ENCODE measurements at places on chromosomes 13 and 19.

- DNase-seq = no peak
Measured at GRCh38 chr13:59447031-59447430, 716.7 kb downstream of the DIAPH3 start.

- DNase-seq = no peak
Measured at GRCh38 chr19:12774588-12775555, at the start of gene HOOK2. Gene HOOK2 (minus strand): TSS chr19:12775552. CDS start chr19:12775449, 103 bp downstream.

DNA sequence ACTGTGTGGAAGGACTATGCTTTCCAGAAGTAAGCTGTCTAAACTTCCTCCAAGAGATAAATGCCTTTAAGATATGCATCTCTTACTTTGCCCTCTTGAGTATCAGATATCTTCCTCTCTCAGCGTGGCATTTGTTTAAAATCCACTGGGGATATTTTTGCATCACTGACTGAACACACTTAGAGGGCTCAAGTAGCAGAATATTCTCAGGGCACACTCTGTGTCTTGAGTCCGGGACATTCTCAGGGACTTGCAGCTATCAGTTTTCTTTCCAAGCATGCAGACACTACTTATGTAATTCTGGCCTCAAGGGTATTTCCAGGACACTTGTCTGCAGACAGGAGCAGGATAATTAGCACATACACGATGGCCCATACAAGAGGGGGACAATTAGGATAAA, 84.7 kb downstream of the ERCC5 start:
- no peak for DNase-seq

- DNase-seq = peak; percentile 5
Measured at GRCh38 chr19:17049711-17050280, 23.2 kb upstream of the CPAMD8 start.

GRCh38 chr13:66378894-66379293, 851.2 kb downstream of the PCDH9 start:
- DNase-seq = peak; percentile 15

DNA sequence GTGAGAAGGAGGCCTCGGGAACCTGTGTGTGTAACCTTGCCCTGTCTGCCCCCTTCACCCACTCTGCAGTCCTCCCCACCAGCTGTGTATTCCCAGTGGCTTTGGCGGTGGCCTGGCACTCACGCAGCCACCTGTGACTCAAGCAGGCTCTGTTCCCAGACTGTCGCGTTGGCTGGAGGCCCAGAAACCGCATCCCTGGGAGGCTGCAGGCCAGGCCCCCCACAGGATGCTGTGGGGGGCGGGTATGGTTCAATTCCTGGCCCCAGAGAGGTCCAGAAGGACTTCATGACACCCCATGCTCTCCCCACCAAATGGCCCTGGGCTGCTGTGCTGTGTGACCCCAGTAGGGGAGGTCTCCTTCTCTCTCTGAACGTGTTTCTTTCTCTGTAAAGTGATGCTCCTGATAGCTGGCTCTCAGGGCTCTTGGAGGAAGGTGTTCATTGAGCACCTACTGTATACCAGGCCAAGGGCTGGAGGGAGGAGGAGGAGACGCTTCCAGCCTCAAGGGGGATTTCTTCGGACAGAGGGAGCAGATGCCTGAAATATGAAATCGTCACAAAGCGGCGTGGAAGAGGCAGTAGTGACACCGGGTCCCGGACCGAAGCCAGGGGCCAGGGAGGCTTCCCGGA, 1.9 kb upstream of the LINGO3 start:
- DNase-seq = no peak

GRCh38 chr13:27250833-27251165, 559 bp upstream of the RPL21 start:
- no peak for DNase-seq

- DNase-seq = no peak
Measured at GRCh38 chr19:36894849-36895383, 21.2 kb downstream of the ZNF829 start.

DNA sequence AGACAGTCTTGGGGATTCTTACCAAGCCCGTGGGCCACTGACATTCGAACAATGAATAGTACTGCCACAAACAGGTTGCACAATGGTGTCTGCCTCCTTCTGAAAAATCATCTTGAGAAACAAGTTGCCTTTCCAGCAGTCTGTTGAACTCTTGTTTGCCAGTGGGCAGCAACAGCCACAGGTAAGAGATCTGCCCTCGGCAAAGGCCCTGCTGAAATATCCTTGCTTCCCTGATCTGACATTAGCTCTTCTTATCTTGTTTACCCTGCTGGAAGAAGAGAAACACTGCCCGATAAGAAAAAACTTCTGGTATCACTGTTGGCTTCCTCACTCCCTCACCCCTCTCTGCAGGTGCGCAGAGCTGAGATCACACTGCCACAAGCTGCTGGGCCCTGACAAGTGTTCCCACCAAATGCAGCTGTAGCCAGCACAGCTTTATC, 2.0 kb downstream of the DOCK9 start:
- no peak for DNase-seq

- DNase-seq = no peak
Measured at GRCh38 chr19:58361900-58362271, 665 bp downstream of the ZNF497 start.

DNA sequence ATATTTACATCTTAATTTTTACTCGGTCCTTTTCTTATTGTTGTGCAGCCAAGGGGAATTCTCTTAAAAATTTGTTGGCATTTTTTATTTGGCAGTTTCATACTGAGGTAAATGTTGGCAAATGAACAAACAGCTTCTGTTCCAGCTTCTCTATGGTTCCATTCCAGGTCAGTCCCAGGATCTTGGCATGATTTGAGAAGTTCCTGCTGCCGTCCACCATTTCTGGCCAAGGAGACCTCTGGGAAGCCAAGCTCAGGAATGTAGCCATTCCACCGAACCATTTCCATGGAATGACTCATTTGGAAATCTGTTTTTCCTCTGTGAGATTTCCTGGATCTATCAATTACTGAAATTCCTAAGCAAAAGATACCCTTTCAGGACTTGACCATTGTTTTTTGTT, 43.9 kb downstream of the SLC10A2 start:
- no peak for DNase-seq

- no peak for DNase-seq
Measured at GRCh38 chr13:109780845-109781383, 5.5 kb downstream of the IRS2 start.

DNA sequence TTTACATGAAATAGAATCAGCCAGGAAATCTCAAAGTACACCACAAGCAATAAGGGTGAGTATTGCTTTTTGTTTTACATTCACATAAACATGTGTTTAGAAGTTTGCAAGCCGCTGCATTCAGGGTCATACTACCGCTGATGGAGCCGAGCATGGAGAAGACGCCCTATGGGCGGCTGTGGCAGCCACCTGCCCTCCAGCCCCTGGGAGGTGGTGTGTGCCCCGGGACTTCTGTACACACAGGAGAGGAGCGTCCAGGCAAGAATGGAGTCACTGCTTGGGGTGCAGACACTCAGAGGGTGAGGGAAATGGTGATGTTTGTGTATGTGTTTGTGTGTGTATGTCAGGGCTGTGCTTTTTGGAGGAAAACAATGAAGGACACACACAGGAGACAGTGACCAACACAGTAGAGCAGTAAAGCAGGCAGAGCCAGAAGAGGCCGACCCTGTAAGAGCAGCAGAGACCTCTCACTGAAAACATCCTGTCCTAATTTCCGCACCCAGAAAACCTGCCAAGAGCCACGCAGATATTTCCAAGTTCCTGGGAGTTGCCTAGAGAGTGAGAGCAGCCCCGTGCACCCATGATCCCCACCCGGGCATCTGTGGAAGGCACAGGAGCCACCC, 108.1 kb upstream of the GJB6 start:
- no peak for DNase-seq

Measured in fibroblast of skin of left quadriceps (primary cell).